H9 (cell line): ENCODE measurements at places on chromosomes 6 and 20. TPM values are rescaled to one million over a fixed set of nuclear protein-coding genes. Genes with fewer than 3 reads are reported as not detected.

The NXT1 gene
- 25.5 and 27.1 TPM in 2 replicates for total RNA-seq

The VGLL2 gene
- total RNA-seq = 0.13 TPM in 1 of 2 replicates, not detected in the other

The SASH1 gene
- total RNA-seq = 29.7 and 33.2 TPM in 2 replicates

The OR12D3 gene
- total RNA-seq = not detected in 2 replicates

The CCN5 gene
- not detected in 2 replicates for total RNA-seq

The GJE1 gene
- not detected in 2 replicates for total RNA-seq

The SLC17A1 gene
- not detected in 2 replicates for total RNA-seq

DNA sequence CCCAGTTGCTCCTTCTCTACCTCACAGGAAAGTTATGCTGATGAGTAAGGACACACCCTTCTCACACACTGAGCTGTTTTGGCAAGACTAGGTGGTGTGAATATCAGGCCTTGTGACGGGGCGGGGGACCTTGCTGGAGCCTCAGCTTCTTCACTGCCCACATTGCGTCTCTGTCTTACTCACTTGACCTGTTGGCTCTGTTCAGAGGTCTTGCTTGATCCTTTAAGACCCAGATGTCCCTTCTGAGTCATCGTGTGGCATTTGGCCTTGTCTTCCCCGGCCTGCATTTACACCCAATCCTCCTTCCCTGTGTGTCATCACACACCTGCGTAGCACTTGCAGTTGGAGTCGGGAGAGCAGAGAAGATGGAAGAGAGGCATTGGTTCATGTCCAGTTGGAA lies 8.3 kb upstream of the PRND start:
- H3K4me3 ChIP-seq = no peak overlapping the region
- H3K4me1 ChIP-seq = no peaks in the 10 kb centered on the region
- DNase-seq = no peak
- H3K36me3 ChIP-seq = no peaks in the 10 kb centered on the region
- no peak overlapping the region for H3K27ac ChIP-seq
- H3K27me3 ChIP-seq = no peaks in the 10 kb centered on the region

DNA sequence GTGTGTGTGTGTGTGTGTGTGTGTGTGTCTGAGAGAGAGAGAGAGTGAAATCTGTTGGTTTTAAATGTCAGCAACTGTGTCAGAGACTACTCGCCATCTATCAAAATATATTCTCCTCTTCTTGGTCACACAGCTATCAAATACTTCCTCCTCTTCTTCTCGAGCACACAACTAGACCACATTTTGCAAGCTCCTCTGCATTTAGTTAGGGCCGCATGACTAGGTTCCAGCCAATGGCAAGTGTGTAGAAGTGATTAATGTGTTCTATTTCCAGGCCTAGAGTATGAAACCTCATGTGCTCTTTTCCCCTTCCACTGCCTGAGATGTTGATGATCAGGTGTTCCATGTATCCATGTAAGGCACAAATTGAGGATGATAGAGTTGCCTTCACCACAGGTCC lies 278.5 kb upstream of the MARCKS start:
- H3K36me3 ChIP-seq = peaks cover 2% of the 10 kb centered on the region; the same call in 2 of the 3 replicates
- no peaks in the 10 kb centered on the region for H3K27me3 ChIP-seq
- H3K4me3 ChIP-seq = no peak overlapping the region
- H3K27ac ChIP-seq = no peak overlapping the region
- no peaks in the 10 kb centered on the region for H3K4me1 ChIP-seq
- DNase-seq = no peak

DNA sequence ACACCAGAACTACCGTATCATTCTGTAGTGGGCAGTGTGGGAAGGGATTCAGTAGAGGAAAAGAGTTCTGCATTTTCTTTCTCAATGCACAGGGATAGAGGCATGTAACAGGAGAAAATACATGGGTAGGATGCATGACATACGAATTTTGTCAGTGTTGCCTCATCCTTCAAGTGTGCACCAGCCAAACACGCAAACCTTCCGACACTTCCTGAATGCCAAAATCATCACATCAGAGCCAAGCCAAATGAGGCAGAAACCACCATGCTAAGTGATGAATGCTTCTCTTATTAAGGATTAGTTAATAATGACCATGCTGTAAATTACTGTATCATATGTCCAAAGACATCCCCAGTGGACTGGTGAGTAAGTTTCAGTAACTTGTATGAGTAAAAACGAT lies 27.3 kb downstream of the RAMACL start:
- DNase-seq = no peak
- no peaks in the 10 kb centered on the region for H3K36me3 ChIP-seq
- H3K4me3 ChIP-seq = no peak overlapping the region
- H3K27me3 ChIP-seq = no peaks in the 10 kb centered on the region

DNA sequence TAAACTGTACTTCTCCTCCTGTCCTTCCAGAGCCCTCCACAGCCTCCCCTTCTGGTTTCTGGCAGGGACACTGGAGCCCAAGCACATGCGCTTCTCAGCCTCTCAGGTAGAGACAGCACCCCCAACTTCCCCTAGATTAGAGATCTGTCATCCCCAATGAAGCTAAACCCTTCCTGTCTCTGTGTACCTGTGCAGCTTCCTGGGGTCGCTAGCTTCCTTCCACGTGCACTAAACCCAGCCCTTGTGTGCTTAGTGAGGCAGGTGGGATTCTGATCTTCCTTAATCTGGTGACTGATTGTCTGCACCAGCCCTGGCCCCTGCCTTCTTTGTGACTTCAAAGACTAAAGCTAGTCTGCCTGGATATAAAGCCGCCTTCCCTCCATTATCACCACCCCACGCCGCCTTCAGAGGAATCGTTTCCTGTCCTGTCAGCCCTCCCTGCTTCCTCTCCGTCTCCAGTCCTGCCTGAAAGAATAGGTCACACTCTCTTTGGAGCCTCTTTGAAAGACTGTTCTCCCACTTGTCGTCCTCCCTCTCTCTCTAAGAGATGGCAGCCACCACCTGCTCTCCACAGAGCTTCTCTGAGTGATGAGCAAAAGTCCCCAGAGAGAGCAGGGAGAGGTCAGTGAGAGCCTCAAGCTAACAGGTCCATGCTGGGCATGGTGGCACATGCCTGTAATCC lies 27.5 kb downstream of the CAPN11 start:
- H3K27me3 ChIP-seq = no peaks in the 10 kb centered on the region
- no peak overlapping the region for H3K27ac ChIP-seq
- no peaks in the 10 kb centered on the region for H3K36me3 ChIP-seq
- peaks cover 8% of the 10 kb centered on the region; the same call in 1 of the 2 replicates for H3K4me1 ChIP-seq
- H3K4me3 ChIP-seq = no peak overlapping the region

GRCh38 chr20:24779131-24779530 lies 169.9 kb upstream of the CST7 start:
- no peak overlapping the region for H3K27ac ChIP-seq
- no peaks in the 10 kb centered on the region for H3K4me1 ChIP-seq
- no peak overlapping the region for H3K4me3 ChIP-seq
- H3K27me3 ChIP-seq = no peaks in the 10 kb centered on the region

DNA sequence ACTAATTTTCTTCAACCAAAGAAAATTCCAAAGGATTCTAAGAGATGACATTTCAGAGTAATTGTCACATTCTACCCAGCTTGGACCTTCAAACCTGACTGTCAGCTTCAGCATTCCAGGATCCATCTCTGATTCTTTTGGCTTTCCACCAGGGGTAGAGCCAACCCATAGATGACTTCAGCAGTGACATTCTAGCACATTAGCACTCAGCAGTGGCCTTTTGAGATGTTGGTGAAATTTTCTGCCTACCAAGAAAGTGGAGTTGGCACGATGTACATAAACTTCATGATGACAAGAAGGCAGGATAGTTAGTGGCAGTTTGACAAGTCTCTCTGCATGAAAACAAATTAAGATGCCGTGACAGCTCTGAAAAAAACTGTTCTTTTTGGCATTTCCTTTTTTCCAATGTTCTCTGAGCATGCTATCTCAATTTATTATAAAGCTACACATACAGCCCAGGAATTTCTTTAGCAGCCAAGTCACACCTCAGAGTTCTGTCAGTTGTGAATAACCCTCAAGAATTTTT lies 466.5 kb upstream of the RNF217 start:
- no peak for DNase-seq
- no peaks in the 10 kb centered on the region for H3K36me3 ChIP-seq
- H3K27me3 ChIP-seq = no peaks in the 10 kb centered on the region
- H3K4me1 ChIP-seq = no peaks in the 10 kb centered on the region
- no peak overlapping the region for H3K4me3 ChIP-seq
- no peak overlapping the region for H3K27ac ChIP-seq

DNA sequence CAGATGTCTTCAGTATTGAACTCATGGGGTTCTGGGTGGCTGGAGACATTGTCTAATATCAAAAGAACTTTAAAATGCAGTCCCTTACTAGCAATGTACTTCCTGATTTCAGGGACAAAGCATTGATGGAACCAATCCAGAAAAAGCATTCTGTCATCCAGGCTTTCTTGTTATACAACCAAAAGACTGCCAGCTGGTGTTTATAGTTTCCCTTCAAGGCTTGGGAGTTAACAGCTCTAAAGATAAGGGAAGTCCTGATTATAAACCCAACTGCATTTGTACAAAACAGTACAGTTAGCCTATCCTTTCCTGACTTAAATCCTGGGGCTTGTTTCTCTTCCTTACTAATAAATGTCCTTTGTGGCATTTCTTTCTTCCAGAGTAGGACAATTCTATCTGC lies 160.0 kb downstream of the COL21A1 start:
- no peaks in the 10 kb centered on the region; the same call in 1 of the 2 replicates for H3K4me1 ChIP-seq
- H3K27ac ChIP-seq = no peak overlapping the region
- no peaks in the 10 kb centered on the region for H3K36me3 ChIP-seq
- H3K27me3 ChIP-seq = no peaks in the 10 kb centered on the region
- no peak overlapping the region for H3K4me3 ChIP-seq

DNA sequence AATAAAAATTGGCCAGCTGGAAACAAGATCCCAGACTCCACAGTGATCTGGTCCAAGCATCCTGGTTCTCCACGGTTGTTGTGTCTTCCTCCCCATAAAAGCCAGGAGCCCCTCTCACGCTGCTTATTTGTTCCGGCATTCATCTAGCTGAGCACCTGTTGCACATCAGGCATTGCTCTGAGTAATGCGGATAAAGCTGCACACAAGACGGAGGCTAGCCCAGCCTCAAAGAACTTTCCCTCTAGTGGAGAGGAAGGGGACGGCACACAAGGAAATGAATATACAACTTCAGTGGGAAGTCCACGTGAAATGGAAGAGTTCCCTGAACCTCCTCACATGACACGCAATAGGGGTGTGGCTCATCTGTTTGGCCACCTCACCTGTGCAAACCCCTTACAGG lies 30.3 kb upstream of the NXT1 start:
- no peaks in the 10 kb centered on the region for H3K36me3 ChIP-seq
- H3K27ac ChIP-seq = no peak overlapping the region
- DNase-seq = no peak
- H3K27me3 ChIP-seq = no peaks in the 10 kb centered on the region; the same call in 1 of the 2 replicates

- peak overlapping the region; percentile 82 for H3K4me3 ChIP-seq
- no peak overlapping the region for H3K27ac ChIP-seq
- H3K4me1 ChIP-seq = no peaks in the 10 kb centered on the region; the same call in 1 of the 2 replicates
- H3K36me3 ChIP-seq = no peaks in the 10 kb centered on the region
Measured at GRCh38 chr6:1609041-1609647, 571 bp upstream of the FOXC1 start.

- H3K36me3 ChIP-seq = no peaks in the 10 kb centered on the region
- H3K27me3 ChIP-seq = no peaks in the 10 kb centered on the region
- no peak for DNase-seq
- H3K4me3 ChIP-seq = no peak overlapping the region
- H3K4me1 ChIP-seq = no peaks in the 10 kb centered on the region
- no peak overlapping the region for H3K27ac ChIP-seq
Measured at GRCh38 chr20:12386821-12387220, 469.1 kb downstream of the BTBD3 start.

DNA sequence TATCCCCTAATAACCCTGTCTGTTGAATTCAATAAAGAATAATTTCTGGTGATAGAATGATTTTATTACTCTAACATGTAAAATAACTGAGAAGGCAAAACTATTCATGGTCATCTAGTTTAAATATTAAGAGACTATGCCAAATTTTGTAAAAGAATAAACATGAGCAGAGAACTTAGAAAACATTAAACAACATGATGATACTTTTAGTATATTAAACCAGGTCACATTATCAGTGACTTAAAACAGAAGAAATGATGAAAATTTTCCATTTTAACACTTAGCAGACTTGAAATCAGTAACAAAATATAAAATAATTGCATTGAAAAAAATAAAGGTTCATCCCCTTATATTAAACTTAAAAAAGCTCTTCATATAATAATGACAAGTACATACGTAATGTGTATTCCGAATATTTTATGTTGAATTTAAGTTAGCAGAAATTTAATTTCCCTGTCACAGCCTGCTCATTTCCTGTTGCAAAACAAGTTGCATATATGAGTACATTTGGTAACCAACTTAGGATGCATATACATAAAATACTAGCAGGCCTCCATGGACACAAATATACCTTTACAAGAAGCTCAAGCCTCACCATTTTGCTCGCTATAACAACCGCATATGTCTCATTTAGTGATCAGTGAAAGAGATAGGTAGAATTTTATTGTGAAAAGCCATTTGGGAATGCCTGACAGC lies 40.6 kb downstream of the DTNBP1 start:
- no peak overlapping the region for H3K4me3 ChIP-seq
- H3K27ac ChIP-seq = no peak overlapping the region
- no peaks in the 10 kb centered on the region for H3K27me3 ChIP-seq
- H3K4me1 ChIP-seq = no peaks in the 10 kb centered on the region
- H3K36me3 ChIP-seq = no peaks in the 10 kb centered on the region

- no peak for DNase-seq
- no peak overlapping the region for H3K4me3 ChIP-seq
- H3K27ac ChIP-seq = no peak overlapping the region
- H3K36me3 ChIP-seq = no peaks in the 10 kb centered on the region
- H3K4me1 ChIP-seq = peaks cover 2% of the 10 kb centered on the region; the same call in 1 of the 2 replicates
Measured at GRCh38 chr6:9401960-9402359, 966.6 kb upstream of the SLC35B3 start.

DNA sequence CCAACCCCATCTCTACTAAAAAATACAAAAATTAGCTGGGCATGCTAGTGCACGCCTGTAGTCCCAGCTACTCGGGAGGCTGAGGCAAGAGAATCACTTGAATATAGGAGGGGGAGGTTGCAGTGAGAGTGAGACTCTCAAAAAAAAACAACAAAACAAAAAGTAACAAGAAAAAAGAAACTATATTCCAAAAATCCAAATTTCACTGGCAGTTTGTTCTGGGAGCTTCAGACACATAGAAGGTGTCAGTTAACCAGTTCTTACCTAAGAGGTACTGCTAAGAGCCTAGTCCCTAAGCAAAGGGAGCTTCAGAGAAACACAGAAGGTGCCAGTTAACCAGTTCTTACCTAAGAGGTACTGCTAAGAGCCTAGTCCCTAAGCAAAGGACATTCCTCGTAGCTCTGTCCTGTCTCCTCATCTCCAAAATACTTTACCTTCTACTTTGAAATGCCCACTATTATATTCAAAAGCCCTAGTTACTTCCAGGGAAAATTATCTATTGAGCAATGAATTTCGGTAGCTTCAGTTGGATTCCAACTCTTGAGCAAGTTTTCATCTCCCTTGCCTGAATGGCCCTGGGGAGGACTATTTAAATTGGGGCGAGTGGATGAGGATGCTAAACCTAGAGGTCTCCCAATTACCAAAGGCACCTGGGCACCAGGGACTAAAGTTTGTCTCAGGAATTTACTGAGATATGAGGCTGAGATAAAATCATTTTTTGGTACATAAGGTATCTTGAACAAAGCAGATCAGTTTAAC lies 41.0 kb downstream of the HFE start:
- no peak overlapping the region for H3K27ac ChIP-seq
- no peak for DNase-seq
- no peaks in the 10 kb centered on the region for H3K4me1 ChIP-seq
- H3K4me3 ChIP-seq = peak overlapping the region; percentile 100
- H3K27me3 ChIP-seq = no peaks in the 10 kb centered on the region
- H3K36me3 ChIP-seq = peaks cover 17% of the 10 kb centered on the region
